ENCODE measurements at places on chromosomes 5 and 9.

DNA sequence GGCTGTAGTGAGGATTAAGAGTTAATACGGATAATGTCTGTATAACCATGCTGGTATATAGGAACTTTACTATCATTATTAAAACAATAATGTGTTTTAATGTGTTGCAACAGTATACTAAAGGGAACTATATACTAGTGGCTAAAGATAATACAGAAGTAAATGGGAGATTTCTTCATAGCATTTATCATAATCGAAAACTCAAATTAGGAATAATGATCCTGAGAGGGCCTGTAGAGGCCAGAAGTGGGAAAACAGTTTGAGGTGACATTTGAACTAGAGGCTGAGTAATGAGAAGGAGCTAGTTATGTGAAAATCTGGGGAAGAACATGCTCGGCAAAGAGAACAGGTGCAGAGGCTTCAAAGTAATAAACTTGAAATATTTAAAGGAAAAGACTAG, 2.9 kb downstream of the TCERG1 start:
- DNase-seq, result no peak

GRCh38 chr9:15572200-15572770, 19.4 kb downstream of the CCDC171 start:
- no peak for DNase-seq

DNA sequence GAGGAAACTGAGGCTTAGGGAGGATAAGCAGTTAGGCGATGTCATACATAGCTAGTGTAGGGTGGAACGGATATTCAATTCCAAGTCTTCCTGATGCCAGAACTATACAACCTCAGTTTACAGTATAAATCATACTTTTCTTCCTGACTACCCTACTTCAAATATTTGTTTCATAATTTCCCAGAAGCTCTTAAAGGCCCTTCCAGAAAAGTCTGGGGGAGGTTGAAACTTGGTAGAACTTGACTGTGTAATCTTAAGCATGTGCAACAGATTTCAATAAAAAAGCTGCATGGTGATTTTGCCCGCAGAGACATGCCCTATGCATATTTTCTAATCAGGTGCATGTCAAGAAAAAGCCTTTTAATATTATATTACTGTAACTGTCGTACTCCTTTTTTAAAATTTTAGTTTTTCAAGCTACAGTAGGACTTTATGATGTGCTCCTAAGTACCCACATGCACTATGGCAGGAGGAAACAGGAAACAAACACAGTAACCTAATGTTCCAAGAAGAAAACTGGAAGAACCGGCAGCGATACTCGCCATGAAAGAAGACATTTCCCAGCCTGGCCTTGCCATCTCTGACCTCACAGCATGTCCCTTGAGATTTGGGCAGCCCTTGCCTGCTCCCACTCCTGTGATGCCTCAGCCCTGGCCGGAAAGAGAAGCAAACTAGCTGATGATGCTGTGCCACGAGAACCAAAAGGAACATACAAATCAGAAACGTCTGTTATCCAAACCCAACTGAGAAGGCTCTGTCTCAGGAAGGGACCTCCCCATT, 266.0 kb downstream of the EFNA5 start:
- no peak for DNase-seq

GRCh38 chr5:72634444-72634843, 127.2 kb upstream of the ZNF366 start:
- no peak for DNase-seq

GRCh38 chr9:9557804-9558334, 1054.9 kb downstream of the PTPRD start:
- no peak for DNase-seq

DNA sequence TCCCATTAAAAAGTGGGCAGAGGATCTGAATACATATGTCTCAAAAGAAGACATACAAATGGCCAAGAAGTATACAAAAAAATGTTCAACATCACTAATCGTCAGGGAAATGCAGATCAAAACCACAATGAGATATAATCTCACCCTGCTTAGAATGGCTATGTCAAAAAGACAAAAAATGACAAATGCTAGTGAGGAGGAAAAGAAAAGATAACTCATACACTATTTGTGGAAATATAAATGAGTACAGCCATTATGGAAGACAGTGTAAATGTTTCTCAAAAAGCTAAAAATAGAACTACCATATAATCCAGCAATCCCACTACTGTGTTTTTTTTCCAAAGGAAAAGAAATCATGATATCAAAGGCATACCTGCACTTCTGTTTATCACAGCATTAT, 450.7 kb downstream of the EFNA5 start:
- no peak for DNase-seq

DNA sequence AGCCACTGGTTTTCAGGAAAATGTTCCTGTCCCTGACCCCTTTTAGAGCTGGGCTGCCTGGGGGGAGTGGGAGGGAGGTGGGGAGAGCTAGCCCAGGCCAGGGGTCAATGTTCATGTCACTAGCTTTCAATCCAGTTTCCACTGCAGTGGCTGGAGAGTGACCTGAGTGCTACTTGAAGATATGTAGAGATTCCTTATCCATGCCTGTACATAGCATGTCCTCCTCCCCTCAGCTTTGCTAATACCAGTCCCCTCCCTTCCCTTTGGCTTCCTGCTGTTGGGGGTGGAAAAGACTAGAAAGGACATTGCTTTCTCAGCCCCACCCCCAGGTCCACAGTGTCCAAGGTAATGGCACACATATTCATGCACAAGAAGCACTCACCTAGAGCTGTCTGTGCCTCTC, 7.8 kb downstream of the DNAJB5 start:
- no peak for DNase-seq

GRCh38 chr5:37710965-37711364, 128.9 kb downstream of the GDNF start:
- no peak for DNase-seq

- DNase-seq, result no peak
Observed at GRCh38 chr5:169706758-169707450, 69.8 kb downstream of the DOCK2 start.

- DNase-seq, result no peak
Observed at GRCh38 chr9:90815944-90816357, 14.3 kb downstream of the SYK start.

DNA sequence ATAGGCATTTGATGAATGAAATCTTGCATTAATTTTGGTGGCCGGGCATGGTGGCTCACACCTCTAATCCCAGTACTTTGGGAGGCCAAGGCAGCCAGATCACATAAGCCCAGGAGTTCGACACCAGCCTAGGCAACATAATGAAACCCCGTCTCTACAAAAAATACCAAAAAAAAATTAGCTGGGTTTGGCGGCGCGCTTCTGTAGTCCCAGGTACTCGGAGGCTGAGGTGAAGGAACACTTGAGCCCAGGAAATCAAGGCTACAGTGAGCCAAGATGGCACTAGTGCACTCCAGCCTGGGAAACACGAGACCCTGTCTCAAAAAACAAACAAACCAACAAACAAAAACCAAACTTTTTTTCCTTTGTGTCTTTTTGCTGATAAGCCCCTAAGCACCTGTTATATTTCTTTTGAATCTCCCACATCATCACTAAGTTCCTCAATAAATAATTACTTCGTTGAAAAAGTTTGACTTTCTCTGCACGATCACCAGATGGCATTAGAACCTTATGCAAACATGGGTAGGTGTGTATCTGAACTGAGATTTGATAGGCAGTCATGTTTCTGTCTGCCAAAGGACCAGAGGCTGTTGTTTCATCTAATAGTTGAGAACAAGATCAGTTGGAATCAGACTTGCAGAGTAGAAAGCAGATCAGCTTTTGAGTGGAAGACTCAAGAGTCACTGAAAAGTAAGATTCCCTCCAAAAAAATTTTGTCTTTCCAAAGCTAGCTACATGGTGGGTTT, 5.5 kb upstream of the MATR3 start:
- no peak for DNase-seq

DNA sequence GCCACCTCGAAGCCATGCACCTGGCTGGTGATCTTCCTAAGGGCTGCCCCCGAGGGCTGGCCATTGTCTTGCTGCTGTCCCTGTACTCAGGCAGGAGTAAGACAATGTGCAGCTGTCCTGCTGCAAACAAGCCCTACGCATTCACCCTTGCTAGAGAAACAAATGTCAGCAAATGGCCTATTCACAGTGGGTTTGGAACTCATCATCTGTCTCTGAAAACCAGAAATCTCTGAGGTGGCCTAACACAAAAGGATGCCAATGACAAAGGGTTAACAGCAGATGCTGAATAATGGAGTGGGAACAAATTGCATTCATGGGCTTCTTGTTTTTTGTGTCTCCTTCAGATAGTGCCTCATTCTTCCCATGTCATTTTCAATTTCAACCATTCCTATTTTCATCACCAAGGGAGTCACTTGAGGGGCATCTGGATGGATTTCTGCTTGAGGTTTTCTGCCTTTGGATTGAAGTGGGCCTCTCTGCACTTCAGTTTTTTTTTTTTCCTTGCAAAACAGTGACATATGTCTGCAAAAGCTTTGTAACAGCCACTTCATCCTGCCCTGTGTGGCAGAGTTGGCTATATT, 261.6 kb upstream of the VLDLR start:
- no peak for DNase-seq

GRCh38 chr5:170920196-170920595, 58.4 kb downstream of the RANBP17 start:
- DNase-seq, result no peak

DNA sequence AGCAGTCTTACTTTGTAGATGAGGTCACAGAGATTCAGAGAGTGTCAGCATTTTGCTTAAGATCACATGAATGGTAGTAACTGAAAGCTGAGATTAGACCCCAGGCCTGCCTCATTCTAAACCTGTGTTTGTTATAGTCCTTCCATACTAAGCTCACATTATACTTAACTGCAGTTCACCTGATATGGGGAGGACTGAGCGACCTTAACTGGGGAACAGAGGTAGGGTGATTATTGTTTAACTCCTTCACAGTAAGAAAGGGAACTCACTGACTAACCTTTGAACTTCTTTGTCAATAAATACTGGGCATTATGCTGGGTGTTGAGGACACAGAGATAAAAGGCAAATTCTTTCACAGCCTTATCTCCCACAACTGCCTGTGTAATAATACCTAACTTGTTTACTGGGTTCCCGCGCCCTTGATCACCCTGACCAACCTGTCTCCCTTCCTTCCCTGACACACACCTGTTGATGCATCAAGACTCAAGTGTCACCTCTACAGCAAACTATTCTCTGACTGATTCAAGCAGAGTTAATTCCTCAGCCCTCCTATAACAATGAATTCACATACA, 27.2 kb downstream of the DEPDC1B start:
- DNase-seq, result no peak

DNA sequence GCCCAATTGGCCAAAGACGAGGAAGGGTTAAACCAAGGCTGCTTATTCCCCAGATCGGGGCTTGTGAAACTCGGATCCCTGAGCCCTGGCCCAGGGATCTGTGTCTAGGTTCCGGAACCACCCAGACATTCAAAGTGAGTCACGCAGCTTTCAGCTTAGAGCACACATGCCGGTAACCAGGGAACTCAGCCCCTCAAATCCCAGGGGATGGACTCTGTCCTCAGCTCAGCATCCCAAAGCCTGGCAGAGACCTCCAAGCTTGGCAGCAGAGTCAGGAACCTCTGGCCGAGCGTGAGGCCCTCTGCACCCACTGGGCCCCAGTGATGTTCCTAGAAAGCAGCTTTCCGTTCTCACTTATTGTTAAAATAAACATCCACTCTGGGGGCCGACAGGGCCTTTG, 5.1 kb downstream of the PNPLA7 start:
- DNase-seq, result no peak

DNA sequence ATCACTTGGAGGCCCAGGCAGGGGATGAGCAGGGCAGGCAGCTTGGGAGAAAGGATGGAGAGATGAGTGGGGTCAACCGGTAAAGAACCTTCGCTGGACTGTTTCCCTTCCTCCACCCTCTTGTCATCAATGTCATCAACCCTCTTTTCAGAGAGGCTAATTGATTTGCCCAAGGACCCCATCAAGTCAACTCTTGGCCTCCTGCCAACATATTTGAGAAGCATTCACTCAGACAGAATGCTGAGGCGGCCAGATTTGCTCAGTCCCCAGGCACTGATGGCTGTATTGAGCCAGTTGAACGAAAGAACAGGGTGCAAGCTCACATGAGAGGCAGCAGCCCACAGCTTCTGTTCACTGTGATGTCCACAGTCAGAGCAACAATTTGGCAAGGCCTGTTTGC, 193.5 kb downstream of the RFK start:
- no peak for DNase-seq

GRCh38 chr9:123460091-123460490, 104.1 kb downstream of the CRB2 start:
- no peak for DNase-seq

- DNase-seq, result no peak
Observed at GRCh38 chr5:160835376-160835775, 16.6 kb downstream of the ATP10B start.

DNA sequence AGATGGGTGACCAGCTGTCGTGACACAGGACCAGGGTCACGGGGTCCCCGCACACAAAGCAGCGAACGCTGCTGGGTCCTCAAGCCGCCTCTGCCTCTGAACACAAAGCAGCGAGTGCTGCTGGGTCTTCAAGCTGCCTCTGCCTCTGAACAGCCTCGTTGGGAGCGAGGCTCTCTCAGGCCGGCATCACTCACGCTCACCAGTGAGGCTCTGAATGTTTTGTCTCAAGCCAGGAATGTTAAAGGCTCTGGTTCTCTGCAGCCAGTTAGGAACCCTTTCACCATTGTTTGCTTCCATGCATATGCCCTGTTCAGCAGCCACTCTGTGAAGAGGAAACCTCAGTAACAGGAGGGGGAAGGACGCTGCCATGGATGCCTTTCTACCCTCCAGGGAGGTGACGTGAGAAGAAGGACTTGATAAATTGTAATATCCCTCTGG, 82.7 kb upstream of the TAF11L2 start:
- DNase-seq, result no peak

GRCh38 chr5:138903130-138903775, 28.1 kb upstream of the LRRTM2 start:
- no peak for DNase-seq

DNA sequence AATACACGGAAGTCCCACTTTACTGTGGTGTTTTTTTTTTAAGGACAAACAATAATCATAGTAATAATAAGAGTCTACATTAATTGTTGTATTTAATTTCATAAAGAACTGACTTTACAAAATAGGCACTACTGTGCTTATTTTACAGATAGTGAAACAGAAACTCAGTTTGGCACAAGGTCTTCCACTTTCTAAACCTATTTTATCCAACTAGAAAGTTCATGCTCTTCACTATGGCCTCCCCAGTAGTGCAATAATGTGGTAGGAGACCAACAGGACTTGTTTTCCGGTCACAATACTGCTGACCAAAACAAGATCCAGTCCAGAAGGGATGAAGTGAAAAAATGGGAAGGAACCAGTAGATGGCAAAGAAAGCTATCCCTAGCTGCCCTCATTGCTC, 531.6 kb downstream of the CAAP1 start:
- no peak for DNase-seq

GRCh38 chr5:55498457-55498856, 36.3 kb downstream of the PLPP1 start:
- DNase-seq, result no peak

- DNase-seq, result no peak
Observed at GRCh38 chr5:431711-432050, 11.3 kb upstream of the EXOC3 start.

- no peak for DNase-seq
Observed at GRCh38 chr5:111453747-111454146, 58.6 kb downstream of the STARD4 start.

DNA sequence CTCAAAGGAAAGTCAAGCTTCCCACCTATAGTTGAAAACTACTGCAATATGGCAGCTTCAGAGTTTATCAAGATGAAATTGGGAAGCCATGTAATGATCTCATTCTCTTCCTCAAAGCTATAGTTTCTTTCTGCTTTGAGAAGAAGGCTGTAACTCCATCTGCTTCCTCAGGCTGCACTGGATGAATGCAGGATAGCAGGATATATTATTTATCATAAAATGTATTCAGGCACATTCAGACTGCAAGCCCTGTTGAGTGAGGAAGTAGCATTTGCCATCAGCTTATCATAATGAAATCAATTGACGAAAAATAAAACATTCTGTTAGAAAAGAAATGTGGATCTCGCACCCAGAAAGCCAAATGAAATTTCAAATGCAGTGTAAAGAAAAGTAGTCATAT, 560 bp downstream of the ATP10B start:
- DNase-seq, result no peak
